NCI-H187 (cell line): ENCODE measurements at places on chromosomes 5 and 9.

DNA sequence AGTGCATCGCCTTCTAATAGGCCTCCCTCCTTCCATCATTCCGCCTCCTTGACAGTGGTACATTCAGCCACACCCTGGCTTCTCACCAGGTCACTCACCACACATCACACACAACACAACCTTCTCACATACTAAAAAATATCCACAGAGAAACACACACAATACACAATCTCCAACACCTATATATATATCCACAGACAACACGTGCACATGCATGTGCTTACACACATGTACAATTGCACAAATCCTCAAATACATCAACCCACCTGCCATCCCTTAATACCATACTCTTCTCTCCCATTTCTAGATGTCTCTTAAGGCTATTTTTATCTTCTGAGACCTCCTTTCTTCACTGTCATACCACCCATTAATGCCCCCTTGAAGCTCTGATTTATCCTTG, 57.6 kb downstream of the PPP2R2B start:
- DNase-seq: no peak

GRCh38 chr5:122287101-122287500, 24.9 kb upstream of the SNCAIP start:
- no peak for DNase-seq

- no peak for DNase-seq
These were observed 16.2 kb downstream of the GDNF start for GRCh38 chr5:37823433-37824152.

DNA sequence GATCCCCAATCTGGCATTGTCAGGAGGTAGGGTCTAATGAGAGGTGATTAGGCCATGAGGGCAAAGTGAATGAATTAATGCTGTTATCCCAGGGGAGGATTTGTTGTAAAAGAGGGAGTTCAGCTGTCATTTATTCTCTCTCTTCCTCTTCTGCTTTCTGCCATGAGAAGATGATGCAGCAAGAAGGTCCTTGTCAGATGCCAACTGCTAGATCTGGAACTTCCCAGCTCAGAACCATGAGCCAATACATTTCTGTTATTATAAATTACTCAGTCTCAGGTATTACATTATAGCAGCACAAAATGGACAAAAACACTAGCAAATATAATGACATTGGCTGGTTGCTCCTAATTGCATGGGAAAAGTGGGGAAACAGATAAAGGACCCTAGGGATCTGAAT, 15.6 kb upstream of the BICD2 start:
- no peak for DNase-seq

GRCh38 chr9:79667817-79668436, 96.2 kb downstream of the TLE4 start:
- DNase-seq: no peak

GRCh38 chr9:91867740-91868139, 82.3 kb downstream of the ROR2 start:
- DNase-seq: no peak

DNA sequence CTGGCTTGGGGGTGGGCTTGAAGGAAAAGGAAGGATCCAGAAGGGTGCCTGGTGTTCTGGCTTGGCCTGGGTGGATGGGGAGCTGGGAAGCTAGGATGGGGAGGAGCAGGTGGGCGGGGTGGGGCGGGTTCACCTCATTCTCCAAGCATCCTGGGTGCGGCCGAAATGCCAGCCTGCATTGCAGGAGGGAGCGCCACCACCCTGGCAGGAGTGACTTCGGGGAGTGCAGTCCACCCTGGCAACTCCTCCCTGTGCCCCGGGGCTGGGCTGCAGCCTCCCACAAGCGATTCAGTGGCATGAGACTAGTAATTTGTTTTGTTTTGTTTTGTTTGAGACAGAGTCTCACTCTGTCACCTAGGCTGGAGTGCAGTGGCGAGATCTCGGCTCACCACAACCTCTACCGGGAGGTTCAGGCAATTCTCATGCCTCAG, 5.5 kb downstream of the TTC16 start:
- DNase-seq: no peak

DNA sequence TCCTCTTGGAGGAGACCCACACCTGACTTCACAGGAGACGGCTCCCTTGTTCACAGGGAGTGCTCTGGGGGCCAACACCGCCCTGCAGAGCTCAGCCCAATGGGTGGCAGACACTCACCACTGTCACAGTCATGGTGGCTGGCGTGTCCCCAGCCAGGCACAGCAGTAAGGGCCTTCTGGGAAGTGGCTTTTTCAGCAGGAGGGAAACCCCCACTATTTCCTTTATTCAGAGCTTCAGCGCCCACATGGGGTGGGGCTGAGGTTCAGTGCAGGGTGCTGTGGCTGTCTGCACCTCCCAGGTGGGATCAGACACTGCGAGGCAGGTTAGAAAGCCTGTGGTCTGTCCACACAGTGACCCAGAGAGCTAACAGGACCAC, 3.6 kb upstream of the SNAPC4 start:
- DNase-seq: no peak

GRCh38 chr5:141668601-141669265, 13.3 kb downstream of the ARAP3 start:
- no peak for DNase-seq

GRCh38 chr5:1405539-1406530, 39.4 kb downstream of the SLC6A3 start:
- DNase-seq: no peak

GRCh38 chr5:154826-155225, 36.5 kb upstream of the LRRC14B start:
- DNase-seq: no peak

DNA sequence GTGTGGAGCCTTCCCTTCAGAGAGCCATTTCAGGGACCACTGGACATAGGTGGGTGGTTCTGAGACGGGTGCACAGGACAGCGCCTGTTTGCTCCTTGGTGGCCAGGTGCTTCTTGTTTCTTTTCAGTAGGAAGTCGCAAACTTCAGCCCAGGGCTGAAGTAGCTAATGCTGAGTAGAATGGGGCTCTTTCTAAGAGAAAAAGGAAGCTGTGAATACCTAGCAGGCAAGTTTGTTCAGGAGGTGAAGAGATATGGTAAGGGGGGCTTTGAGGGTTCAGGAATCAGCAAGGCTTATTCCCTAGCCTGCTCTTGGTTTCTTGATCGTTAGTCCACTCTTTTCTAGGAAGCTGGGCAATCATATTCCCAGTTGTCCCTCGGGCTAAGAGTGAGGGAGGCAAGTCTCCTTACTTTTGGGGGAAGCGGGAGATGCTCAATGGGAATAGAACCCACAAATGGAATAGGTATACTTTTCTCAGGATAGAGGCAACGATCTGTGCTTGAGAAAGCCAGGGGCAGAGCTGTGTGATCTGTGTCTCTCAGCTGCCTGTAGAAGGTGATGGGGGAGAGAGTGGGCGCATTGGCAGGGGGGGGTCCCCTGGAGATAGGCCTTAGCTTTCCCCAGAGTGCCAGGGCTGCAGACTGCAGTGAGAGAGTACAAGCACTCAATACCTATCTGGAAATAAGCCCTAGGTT, 1.9 kb upstream of the PURA start:
- DNase-seq: no peak

DNA sequence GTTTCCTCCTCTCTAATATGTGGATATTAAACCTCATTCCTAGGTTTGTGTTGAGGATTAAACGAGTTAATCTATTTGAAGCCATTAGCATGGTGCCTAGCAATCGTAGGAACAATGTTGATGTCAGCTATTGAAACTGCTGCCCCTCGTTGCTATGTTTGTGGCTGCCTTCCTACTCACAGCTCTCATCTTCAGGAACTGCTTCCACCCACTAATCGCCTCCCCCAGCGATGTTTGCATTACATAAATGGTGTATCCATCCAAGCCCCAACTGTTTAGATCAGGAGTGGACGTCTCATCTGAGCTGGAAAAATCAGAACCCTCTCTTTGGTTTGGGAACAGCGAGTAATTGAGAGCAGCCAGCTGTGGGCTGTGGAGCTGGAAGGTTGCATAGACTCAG, 416.6 kb downstream of the ARHGEF28 start:
- no peak for DNase-seq

DNA sequence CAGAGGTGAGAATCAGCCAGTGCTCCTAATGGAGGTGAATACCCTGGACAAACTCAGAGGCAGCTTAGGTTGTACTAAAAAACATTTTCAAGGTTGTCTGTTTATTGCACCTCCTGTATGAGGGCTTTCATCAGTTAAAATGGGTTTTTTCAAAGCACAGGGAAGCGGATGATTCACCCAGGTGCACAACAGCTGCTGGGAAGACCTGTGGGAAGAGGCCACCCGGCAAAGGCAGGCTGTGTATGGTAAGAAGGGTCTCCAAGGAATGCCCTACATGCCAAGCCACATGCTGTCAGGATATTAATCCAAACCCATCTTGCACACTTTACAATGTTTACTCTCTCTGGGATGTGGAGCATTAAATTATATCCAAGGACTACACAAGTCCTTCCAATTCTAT, 14.7 kb downstream of the SIL1 start:
- peak; percentile 42 for DNase-seq

- DNase-seq: no peak
These were observed 7.6 kb downstream of the ARPC5L start for GRCh38 chr9:124869466-124869985.

DNA sequence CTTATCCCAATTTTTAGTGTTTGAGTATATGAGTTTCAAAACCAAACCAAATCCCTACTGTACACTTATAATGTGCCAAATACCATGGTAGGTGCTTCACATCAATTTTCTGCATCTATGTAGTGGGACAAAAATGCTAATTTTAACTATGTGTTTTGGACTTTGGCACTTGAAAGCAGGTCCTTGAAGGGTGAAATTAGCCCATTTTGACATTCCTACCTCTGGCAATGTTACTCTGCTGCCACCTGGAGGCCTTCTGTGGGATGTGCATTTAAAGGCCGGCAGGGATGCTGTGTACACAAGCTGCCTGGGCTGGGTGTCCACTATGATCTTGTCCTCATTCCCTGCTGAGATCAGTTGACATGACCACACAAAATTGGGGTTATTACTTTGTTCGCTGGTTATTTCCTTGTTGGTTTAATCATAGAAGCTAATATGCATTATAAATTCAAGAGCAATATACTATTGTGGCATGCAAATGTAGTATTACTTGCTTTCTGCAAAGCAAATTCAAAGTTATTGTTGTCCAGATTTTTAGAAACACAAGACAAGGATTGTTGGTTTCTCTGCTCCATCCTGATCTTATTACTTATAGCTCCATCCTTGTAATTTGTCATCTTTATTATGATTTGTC, 166.8 kb downstream of the ARHGEF28 start:
- peak; percentile 36 for DNase-seq

- DNase-seq: no peak
These were observed 17.0 kb upstream of the AUH start for GRCh38 chr9:91378695-91379127.

DNA sequence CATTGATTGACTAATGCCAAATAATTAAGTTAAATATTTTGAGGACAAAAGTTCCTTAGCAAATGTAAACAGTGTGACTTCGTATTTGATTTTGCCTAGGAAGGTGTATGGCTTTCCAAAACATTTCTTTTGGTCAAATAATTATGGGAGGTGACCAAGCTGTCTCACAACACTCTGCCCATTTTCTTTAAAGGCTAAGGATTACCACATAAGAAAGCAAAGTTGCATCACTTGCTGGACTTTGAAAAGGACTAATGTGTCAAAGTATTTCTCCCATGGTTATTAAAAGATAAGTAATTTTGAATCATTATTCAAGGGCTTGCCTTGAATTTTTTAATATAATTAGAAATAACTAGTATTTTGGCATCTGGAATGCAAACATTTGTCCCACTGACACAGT, 74.7 kb downstream of the HAPLN1 start:
- DNase-seq: no peak

- no peak for DNase-seq
These were observed 218.0 kb downstream of the DCP2 start for GRCh38 chr5:113194591-113194990.

GRCh38 chr5:88116396-88116795, 152.2 kb downstream of the TMEM161B start:
- DNase-seq: no peak

- DNase-seq: no peak
These were observed 14.4 kb downstream of the FAM200C start for GRCh38 chr5:160385496-160385895.

DNA sequence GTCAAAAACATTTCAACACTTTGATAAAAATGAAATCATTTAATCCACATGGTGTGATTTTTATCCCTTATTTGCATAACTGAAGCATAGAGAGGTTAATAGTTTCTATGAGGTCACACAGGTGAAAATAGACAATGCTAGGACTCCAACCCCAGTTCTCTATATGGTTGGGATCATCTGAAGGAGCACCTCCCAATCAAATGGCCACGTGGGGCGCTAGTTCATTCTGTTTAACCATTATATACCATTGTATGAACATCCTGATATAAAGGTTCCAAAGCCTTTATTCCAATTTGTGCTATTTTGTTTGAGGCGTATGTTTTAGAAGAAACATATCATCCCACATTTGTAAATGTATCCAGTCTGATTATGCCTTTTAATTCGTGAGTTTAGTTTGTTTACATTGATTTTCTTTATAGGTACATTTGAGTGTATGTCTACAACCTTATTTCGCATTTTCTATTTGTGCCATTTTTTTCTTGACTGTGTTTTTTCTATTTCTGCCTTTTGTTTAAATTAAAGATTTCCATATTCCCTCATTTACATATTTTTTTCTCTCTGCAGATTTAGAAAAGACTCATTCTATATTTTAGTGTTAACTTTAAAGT, 1092.0 kb downstream of the MAT2B start:
- no peak for DNase-seq

DNA sequence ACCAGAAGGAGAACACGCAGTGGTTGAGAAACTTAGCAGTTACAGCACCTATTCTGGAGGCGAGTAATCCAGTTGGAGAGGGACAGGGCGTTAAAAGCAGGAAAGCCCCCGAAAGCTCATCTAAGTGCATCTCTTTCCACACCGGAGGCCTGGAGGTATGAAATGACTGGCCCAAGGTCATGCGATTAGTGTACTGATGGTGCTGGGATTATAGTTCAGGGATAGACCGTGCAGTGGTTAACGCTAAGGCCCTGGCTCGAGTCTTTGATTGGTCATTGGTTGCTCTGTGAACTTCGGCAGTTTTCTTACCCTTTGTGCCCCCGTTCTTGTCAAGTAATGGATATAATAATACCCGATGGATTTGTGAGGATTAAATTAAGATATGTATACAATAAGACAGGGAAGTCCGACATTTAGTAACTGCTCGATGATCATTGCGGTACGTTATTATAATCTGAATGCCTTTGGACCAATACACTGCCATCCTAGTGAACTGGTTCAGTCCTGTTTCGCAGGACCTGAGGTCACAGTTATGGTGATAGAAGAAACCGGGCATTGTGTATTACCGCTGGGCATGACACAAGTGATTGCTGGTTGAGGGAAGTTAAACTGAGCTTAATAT, 960 bp downstream of the CANX start:
- no peak for DNase-seq

DNA sequence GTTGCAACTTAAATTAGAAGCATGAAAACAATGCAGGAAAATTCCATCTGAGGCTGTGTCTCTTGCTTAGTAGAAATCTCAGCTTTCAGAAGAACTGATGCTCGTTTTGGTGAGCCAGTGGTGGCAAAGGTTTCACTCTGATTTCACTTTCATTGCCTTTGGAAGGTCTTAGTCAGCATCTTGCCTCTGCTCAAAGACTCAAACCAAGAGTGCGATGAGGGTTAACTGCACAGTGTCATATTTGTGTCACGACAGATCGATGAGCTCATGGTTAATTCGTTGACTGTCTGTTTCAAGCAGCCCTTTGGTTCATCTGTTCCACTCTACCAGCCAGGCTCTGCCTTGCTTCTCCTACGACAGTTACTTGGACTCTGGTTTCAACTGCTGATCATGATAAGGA, 331.3 kb upstream of the KIF2A start:
- DNase-seq: no peak

GRCh38 chr9:93920131-93920800, 34.9 kb downstream of the BARX1 start:
- no peak for DNase-seq

GRCh38 chr9:95407524-95407923, 90.0 kb upstream of the FANCC start:
- no peak for DNase-seq
